HT-29 (cell line): ENCODE measurements at places on chromosomes 5 and 9.
A peak's percentile ranks its signal among the peaks of the same experiment; 100 is the strongest.

GRCh38 chr9:96617439-96618185 lies 2.0 kb downstream of the CDC14B start:
- DNase-seq = no peak

DNA sequence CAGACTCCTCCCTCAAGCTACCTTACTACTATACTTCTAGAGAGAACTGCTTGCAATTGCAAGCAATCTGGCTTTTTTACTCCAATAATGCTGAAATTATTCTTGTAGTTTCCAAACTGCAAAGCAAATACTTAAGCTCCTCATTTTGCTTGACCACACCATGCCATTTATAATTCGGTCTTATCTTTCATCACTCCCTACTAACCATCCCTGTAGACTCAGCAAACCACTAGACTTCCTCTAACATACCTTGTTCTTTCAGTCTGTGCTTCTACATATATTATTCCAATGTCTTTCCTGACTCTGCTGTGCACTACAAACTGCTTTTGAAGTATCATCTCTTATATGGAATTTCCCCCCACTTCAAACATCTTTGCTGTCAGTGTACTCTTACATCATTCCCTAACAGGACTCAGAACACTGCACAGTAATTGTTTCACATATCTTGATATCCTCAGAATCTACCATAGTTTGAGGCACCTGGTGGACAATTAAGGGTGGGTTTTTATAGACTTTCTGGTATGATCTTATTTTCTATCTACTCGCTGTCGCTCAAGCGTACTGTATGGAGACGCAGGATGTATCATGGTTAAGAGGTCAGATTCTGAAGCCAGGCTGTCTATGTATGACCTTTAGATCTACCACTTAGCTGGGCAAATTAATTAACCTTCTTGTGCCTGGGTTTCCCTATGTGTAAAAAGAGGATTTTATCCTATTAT lies 2.8 kb downstream of the IL6ST start:
- DNase-seq = no peak

GRCh38 chr5:133827011-133827410 lies 141.4 kb downstream of the C5orf15 start:
- DNase-seq = no peak

DNA sequence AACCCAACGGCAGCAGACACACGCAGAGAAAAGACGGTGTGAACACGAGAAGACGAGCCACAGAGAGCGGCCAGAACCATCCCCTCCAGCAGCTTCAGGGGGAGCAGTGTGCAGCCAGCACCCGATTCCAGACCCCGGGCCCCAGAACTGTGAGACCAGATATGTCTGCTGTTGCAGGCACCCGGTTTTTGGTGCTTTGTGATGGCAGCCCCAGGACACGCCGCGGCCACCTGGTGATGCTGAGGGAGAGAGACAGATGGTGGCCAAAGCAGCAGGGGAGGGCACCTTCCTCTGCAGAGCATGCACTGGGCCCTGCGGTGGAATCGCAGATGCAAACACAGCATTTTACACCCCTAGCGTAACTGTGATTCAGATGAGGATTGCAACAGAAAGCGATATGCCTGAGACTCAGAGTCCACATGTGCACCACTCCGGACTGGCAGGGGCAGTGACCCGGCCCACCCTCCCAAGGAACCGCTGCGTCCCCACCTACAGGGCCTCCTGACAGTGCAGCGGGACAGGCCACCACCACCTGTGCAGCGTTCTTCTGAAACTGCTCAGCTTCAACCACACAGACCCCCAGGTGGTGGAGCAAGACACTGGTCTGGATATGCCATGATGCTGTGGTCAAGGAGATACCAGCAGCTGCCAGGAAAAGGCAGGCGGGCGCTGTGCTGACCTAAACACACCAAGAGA lies 24.0 kb downstream of the ZDHHC11B start:
- no peak for DNase-seq

- no peak for DNase-seq
Measured at GRCh38 chr9:92963831-92964606, 16.7 kb downstream of the FGD3 start.

DNA sequence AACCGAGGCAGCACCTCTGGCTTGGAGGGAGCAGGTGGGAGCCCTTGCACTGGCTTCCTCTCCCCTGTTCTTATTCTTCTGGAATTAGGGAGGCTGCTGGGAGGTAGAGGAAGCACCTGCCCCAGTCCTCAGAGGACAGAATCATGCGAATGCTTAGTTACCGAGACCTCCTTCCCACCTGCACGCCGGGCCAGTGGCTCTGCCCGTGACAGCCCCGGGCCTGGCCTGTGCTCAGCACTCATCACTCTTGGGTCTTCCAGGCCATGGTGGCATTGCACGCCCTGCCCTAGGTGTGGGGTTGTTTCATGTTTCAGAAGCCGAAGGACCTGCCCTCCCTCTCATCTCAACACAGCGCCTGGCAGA lies 45.3 kb upstream of the NKD2 start:
- no peak for DNase-seq

- no peak for DNase-seq
Measured at GRCh38 chr5:158261674-158262367, 402.9 kb upstream of the CLINT1 start.

GRCh38 chr9:91572044-91572443 lies 148.4 kb upstream of the NFIL3 start:
- no peak for DNase-seq

GRCh38 chr5:32217886-32218396 lies 43.8 kb upstream of the GOLPH3 start:
- peak; percentile 51 for DNase-seq

DNA sequence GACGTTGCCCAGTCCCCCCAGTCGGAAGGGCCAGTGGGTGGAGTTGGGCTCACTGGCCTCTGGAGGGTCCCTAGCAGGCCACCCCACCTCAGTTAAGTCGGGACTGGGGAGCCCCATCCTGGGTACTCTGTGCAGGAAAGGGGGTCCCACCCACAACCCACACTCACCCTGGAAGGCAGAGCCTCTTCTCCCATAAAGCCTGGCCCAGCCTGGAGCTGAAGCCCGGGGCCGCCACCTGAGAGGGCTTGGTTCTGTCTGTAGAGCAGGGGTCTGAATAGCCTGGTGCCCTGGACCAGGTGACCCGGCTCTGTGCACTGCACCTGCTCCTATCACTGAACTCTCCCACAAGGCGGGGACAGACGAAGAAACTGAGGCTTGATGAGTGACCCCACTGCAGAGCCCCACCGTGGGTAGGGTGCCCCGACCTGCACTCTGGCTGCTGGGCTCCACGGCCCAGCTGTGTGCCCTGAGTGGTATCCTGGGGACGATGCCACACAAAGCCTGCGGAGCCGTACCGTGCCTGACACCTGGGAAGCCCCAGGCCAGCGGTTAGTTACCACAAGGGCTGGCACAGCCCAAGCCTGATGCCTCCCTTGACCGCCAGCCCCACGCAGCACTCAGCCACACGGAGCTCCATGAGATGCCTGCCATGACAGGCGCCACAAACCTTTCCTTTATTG lies 7.3 kb downstream of the PTGES2 start:
- DNase-seq = no peak
